ENCODE measurements at places on chromosomes 3 and 15. TPM values are rescaled to one million over a fixed set of nuclear protein-coding genes. Genes with fewer than 3 reads are reported as not detected.

- DNase-seq, result no peak
Measured at GRCh38 chr3:51395493-51396213, 4.6 kb downstream of the RBM15B start.

- DNase-seq, result no peak
Measured at GRCh38 chr3:149839896-149840295, 26.9 kb downstream of the RNF13 start.

DNA sequence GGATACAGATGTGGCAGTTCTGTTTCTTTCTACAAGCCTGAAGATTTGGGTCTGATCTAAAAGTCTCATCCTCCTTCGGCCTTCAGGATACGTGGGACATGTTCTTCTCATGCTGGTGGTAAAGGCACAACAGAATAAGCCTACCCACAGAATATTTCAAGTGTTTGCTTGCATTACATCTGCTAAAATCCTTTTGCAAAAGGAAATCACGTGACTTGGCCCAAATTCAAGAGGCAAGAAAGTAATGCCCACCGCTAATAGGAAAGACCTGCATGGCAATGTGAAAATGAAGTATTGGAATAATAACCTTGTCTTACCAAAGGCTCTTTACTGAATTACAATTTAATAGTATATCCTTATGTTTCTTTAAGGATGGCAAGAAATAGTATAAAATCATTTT lies 439.9 kb upstream of the TGFBR2 start:
- no peak for DNase-seq

GRCh38 chr3:178513546-178514380 lies 22.5 kb upstream of the KCNMB2 start:
- no peak for DNase-seq

- DNase-seq, result no peak
Measured at GRCh38 chr3:123119802-123120201, 53.0 kb downstream of the PDIA5 start.

DNA sequence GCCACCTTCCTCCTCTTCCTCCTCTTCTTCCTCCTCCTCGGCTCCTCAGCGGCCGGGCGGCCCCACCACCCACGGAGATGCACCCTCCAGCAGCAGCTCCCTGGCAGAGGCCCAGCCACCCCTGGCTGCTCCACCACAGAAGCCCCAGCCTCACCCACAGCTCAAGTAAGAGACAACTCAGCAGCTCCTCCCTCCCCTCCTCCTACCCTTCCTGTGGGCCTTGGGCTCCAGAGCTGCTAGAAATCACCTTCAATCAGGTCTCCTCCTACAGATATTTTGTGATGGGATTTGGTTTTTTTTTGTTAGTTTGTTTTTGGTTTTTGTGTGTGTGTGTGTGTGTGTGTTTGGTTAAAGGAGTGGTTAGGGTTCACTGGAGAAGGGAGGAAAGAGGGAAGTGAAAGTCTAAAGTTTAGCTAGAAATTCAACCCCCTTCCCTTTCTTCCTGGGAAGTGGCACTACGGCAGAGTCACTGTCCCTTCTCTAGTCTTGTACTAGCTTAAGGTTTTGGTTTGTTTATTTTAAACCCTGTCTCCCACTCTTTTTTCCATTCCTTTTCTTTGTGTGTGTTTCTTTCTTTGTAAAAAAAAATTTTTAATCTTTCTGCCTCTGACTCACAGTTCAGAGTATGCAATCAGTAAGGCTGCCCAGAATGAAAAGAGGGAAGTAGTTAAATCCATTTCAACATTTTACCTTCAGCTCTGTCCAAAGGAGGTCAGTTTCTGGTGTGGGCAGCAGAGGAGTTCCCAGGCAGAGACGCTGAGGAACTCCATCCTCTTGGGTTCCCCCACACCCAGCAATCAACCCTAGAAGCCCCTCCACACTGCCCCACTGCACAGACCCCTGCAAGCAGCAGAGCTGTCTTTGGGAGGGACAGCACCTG lies 29.0 kb upstream of the TIMP4 start:
- DNase-seq, result peak; percentile 15

DNA sequence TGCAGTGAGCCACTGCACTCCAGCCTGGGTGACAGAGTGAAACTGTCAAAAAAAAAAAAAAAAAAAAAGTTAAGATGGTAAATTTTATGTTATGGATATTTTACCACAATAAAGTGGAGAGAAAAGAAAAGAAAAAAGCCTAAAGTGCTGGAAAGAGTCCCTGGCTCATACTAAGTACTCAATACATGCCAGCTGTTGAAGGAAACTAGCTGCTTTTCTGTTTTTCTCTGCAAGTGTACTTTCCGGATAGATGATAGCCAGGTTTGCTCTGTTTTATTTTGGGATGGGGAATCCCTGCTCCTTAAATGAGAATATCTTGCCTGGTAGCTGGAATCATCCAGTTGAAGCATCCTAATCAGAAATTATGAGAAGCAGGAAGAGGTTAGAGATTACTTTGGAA lies 10.9 kb downstream of the EID1 start:
- DNase-seq, result no peak

GRCh38 chr3:23344886-23345285 lies 141.8 kb downstream of the UBE2E2 start:
- DNase-seq, result no peak

DNA sequence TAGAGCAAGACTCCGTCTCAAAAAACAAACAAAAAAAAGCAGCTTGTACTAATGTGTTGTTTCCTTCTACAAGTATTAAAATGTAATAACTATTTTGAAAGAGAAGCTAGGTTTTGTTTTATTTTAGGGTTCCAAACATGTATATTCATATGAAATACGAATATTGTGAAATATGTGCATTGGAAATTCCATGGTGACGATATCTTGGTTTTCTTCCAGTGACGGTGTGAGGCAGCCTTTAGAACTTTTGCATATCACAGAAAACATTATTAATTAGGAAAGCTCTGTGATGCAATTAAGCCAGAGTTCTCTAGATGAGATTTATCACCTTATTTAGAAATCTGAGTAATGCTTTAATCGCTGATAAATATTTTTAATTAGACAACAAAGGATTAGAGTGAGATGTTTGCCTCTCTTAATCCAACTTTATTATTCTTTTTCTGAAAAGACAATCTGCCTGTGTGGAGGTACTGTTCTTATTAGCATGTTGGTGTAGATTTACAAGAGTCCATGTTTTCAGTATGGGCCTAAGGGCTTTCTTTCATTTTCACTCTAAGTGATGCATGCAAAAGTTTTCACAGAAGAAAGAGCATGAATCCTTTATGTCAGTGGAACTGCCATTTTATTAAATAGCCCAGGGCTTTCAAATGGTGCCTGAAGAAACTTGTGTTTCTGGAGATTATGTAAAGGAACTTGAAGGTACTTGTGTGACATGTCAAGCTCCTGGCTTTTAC lies 37.7 kb upstream of the SAMMSON start:
- DNase-seq, result no peak

XIRP1 gene
- total RNA-seq, result not detected

FBXL22 gene
- total RNA-seq, result 0.20 TPM

ADCY5 gene
- total RNA-seq, result under 0.01 TPM

SV2B gene
- 0.40 TPM for total RNA-seq
